Esophagus squamous epithelium (tissue), 5 donors: ENCODE measurements at places on chromosomes 7 and 10.

- DNase-seq = no peak
Observed at GRCh38 chr10:72375585-72375984, 20.9 kb upstream of the DNAJB12 start.

- DNase-seq = no peak
Observed at GRCh38 chr10:46096446-46096845, 50.4 kb upstream of the MSMB start.

DNA sequence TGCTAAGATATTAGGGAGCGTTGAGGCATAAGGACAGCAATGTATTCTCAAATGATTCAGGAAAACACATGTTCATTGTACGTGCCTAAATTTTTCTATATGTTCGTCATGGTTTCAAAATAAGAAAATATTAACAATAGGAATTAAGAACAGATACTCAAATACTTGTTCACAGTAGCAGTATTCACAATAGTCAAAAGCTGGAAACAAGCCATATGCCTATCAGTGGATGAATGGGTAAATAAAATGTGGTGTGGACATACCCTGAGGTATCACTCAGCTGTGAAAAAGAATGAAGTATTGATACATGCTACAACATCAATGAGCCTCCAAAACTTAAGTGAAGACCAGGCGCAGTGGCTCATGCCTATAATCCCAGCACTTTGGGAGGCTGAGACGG, 84.7 kb upstream of the PTER start:
- no peak for DNase-seq

DNA sequence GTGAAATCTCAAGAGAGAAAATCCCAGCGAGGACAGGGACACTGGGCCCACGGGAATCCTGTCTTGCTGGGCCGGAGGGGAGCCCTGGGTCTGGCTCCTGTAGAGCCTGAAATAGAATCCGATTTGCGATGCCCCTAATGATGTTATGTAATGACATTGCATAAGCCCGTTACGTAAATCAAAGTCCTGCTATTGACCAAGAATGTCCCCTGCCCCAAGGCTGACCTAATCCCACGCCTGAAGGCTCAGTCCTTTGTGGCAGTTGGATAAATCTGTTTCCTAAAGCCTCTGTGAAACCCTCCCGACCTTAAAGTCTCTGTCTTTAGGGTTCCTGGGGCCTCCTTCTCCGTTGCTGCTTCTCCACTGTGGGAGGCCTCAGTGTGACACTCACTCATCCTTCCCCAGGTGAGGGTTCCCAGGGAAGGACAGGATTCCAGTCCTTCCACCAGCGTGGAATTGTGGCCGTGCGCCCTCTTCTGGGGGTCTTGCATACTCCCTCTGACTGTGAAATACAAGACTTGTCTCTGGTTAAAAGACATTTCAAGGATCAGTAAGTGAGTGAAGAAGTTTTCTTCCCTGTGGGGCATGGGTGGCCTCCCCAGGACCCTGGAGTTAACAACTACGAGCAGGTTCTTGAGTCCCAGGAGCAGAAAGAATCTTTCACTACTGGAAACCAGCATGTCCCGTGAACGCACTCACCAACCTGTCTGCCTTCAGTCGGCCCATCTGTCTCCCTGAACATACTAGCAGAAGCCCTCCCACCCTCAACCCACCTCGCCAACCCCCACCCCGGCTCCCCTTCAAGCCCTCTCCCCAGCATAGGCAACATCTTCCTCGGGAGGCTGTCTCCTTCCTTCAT, 19.8 kb downstream of the ZNF467 start:
- DNase-seq = no peak

GRCh38 chr10:115432188-115432819, 339.1 kb downstream of the ATRNL1 start:
- no peak for DNase-seq

- DNase-seq = no peak
Observed at GRCh38 chr10:20202337-20202736, 386.1 kb downstream of the PLXDC2 start.

DNA sequence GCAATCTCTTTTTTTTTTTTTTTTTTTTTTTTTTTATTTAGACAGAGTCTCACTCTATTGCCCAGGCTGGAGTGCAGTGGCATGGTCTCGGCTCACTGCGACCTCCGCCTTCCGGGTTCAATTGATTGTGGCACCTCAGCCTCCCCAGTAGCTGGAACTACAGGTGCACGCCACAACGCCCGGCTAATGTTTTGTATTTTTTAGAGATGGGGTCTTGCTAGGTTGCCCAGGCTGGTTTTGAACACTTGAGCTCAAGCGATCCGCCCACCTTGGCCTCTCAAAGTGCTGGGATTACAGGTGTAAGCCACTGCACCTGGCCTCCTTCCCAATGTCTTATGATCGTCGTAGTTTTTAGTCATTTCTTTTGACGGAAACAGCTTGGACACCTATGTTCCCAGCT, 6.6 kb upstream of the ZNF853 start:
- DNase-seq = no peak

DNA sequence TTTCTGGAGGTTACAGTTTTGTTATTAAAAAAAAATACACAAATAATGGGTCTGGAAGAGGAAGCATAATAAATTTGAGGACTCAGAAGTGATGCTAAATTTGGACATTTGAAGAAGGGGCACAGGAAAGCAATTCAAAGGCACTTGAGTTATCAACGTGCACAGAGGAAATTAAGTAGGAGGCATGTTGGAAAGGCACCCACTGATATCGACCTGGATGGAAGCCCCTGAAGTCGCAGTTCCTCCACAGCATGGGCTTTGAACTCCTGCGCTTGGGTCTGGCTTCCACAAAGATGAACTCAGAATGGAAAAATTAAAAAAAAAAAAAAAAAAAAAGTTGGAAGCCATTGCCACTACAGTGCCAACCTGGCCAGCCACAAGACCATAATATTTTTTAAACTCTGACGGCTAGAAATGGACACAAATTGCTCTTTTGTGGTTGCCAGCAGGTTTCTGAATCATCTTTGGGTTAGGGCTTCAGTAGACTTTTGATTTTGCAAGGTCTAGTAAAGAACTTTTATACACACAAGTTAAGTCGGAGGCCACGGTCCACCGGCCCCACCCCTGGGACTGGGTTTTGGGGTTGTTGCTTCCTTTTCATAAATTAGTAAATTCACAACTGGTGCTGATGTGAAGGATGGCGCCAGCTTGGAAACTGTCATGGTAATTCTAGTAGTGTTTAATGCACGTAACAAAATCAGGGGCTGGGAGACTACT, 21.6 kb downstream of the JCAD start:
- no peak for DNase-seq

DNA sequence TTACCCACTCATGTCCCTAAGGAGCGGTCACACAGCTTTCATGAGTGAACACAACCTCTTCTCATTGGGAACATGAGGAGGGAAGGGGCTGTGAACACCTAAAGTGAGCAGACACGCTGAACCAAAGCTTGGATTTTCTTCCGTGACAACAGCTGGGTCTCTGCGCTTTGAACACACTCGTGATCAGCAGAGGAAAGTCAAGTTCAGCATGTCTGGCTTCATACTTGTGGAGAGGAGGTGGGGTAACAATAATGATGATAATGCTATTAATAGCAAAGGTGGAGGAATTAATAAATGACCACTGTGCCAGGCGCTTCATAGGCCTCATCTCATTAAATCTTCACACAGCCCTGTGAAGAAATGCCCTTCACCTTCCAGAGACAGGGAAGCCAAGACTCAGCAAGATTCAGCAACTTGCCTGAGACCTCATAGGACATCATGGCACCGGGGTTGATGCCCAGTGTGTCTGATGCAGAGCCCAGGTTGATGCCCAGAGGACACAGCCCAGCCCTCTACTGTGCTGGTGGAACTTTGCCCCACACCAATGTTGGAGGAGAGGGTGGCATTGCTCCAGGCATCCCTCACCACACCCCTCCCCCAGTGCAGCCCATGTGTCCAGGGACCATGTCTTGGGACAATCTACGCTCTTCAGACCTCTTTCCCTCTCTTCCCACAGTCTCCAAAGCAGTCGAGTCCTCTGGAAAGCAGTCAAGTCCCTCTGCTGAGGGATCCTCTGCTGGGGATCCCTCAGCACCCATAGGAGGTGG, 40.6 kb downstream of the GSDME start:
- no peak for DNase-seq

GRCh38 chr10:18343573-18343972, 203.3 kb downstream of the CACNB2 start:
- DNase-seq = no peak
